Activated CD8-positive, alpha-beta memory T cell treated with anti-CD3 and anti-CD28 coated beads for 4 hours (primary cell): ENCODE measurements at places on chromosomes 11 and 22.

GRCh38 chr11:14618060-14618459 lies 25.5 kb upstream of the PDE3B start:
- DNase-seq, result no peak

- no peak for DNase-seq
Measured at GRCh38 chr11:63343130-63343529, 26.5 kb upstream of the SLC22A9 start.

DNA sequence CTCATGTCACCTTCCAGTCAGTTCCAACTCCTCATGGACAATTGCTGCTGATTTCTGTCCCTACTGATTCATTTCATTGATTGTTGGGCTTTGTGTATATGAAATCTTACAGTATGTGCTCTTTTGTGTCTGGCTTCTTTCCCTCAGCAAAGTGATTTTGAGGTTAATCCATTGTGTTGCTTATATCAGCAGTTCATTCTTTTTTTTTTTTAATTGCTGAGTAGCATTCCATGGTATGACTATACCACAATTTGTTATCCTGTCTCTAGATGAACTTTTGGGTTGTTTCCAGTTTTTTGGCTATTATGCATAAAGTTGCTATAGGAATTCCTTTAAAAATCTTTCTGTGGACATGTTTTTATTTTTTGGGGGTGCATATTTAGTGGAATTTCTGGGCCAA lies 59.9 kb downstream of the NXPE1 start:
- DNase-seq, result no peak

DNA sequence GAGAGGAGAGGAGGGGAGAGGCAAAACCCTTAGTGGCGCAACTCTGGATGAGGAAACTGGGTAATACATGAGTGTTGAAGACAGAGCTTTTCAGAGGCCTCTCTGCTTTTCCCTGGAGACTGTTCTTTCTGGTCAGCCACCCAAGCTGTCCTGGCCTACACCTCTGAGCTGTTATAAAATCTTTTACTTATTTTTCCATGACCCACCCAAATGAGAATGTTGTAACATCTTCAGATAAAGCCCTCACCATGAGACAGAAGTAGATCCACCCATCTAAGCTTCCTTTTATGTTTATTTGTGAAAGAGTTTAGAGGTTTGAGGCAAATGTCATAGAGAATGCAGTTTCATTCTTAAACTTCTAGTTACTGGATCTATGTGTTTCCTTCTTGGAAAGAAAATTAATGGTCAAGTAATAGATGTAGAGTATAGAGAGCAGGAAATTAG lies 20.3 kb upstream of the APLP2 start:
- DNase-seq, result no peak

DNA sequence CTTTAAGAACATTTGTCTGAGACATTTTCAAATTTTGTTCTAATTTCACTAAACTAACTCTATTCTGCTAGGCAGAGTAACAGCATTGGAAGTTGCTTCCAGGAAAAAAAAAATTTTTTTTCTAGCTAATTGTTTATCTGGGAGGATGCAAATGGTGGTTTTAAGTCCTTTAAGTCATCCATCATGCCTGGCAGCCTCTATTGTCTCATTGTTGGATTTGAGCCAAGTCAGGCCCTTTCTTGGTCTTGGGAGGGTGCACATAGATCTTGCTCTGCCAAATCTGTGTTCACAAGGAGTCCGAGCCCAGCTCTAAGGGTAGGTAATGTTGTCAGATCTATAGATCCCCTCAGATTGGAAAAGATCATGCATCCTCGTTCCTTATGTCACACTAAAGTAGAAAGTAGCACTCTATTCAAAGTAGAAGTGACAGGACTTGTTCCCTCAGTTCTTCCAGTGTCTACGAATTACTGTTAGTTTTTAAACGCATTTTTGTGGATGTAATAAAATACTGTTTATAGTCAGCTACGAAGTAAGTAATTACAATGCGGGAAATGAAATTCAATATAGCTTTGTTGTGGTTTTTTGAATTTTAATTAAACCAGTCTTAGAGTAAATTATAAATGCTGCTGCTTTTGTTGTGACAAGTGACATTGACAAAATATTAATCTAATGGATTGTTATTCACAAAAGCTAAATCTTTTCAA lies 166.0 kb upstream of the RASSF10 start:
- DNase-seq, result no peak

GRCh38 chr11:79018371-79018849 lies 422.4 kb downstream of the TENM4 start:
- no peak for DNase-seq

- DNase-seq, result no peak
Measured at GRCh38 chr11:86040919-86041850, 27.7 kb downstream of the PICALM start.

DNA sequence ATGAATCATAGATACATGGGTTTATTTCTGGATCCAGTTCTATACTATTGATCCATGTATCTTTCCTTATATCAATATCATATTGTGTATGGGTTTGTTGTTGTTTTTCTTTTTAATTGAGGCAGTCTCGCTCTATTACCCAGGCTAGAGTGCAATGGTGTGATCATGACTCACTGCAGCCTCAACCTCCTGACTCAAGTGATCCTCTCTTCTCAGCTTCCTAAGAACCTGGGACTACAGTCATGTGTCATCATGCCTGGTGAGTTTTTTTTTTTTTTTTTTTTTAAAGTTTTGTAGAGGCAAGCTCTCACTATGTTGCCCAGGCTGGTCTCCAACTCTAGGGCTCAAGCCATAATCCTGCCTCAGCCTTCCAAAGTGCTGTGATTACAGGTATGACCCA lies 1589.4 kb upstream of the TENM4 start:
- no peak for DNase-seq

- DNase-seq, result no peak
Measured at GRCh38 chr11:45678976-45679375, 13.6 kb upstream of the CHST1 start.

DNA sequence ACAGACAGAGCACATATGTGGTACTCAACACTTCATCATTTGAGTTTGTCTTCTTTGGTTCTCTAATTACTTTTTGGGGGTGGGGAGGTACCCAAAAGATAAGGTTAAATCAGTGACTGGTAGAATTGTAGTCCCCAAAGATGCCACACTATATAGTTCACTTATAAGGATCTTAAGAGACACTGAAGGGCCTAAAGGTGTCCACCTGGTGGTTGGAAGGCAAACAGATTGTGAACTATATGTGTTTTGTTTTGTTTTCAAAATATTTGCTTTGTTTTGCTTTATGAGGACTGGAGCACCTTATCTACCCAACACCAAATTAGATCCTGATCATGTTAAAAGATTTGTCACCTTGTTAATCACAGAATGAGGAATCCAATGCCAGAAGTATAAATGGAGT lies 136.1 kb downstream of the DCDC1 start:
- no peak for DNase-seq

GRCh38 chr22:20779014-20779817 lies 5.3 kb downstream of the SERPIND1 start:
- DNase-seq, result no peak

- no peak for DNase-seq
Measured at GRCh38 chr11:57131080-57131790, 50.5 kb upstream of the LRRC55 start.

DNA sequence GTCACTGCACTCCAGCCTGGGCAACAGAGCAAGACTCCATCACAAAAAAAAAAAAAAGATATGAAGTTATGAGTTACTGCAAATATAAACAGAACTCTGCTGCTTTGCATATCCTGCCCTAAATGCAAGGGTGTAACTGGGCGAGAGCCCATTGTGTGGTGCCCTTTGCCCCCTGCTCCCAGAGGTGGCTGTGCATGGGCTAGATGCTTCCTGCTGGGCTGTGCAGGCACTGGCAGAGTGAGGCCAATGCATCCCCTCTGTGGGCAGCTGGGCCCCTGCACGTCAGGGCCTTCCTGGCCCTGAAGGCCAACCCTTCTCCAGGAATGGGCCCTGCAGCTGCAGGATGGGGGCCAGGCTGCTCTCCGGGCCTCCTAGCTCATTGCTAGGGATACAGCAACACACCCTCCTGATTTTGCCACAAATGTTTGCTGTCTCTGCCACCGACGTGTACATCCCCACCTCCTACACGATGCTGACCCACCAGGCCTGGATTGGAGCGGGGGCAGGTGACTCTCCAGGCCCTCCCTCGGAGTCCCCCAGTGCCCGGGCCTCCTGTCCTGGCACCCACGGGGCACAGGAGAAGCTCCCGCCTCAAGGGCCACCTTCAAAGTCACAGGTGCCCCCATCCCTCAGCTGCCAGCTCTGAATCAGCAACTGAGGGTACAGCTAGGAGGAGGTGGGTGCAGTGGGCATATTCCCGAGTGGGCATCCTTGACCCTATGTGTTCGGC lies 40.7 kb upstream of the COMT start:
- DNase-seq, result no peak

GRCh38 chr11:10459029-10459970 lies 4.2 kb downstream of the AMPD3 start:
- peak; percentile 38 for DNase-seq

GRCh38 chr22:49331223-49331815 lies 496.4 kb downstream of the BRD1 start:
- DNase-seq, result no peak

DNA sequence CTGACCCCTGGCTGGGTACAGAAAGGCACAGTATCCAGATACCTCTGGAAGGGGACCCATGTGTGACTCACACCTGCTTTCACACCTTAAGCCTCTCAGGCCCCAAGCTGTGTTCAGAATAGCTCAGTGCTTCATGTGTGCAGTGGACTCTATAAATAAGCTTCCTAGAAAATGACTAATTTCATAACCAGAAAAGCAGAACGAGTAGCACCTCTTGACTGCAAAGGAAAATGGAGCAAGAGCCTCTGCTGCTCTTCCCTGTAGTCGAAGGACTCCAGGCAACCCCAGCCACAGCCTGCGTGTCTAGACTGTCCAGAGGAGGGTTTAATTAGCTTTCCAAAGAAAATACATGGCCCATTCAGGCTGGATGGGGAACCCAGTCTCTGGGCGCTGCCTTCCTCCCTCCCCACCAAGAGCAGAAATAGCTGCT lies 23.1 kb downstream of the PTPN5 start:
- no peak for DNase-seq
